ENCODE measurements at places on chromosomes 2 and 18. TPM values are rescaled to one million over a fixed set of nuclear protein-coding genes. Genes with fewer than 3 reads are reported as not detected.

DNA sequence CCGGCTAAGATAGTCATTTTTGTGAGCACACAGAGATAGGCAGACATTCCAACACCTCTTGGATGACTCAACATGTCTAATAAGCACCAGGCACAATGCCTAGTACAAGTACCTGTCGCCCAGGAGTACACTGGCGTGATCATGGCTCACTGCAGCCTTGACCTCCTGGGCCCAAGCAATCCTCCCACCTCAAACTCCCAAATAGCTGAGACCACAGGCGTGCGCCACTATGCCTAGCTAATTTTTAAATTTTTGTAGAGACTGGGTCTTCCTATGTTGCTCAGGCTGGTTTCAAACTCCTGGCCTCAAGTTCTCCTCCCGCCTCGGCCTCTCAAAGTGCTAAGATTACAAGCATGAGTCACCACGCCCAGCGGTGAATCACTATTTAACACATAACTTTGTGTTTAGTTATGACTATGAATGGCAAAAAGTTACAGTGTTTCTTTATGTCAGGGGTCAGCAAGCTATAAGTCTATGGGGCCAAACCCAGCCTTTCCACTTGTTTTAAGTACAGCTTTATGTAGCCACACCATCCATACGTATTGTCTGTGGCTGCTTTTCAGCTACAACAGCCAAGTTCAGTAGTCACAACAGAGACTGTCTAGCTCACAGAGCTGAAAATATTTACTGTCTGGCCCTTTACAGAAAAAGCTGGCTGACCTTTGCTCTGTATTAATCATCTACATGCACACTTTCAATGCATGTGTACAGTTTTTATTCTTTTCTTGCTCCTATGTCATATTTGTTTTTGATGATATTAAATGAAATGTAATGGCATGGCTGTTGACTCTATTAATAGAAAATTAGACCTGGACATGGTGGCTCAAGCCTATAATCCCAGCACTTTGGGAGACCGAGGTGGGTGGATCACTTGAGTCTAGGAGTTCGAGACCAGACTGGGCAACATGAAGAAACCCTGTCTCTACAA is 18.7 kb downstream of the ORC2 start:
- peak; percentile 18 for DNase-seq
- H3K4me1 ChIP-seq: no peaks in the 10 kb centered on the region
- no peak overlapping the region for H3K27ac ChIP-seq
- no peak overlapping the region for H3K4me3 ChIP-seq
- H3K36me3 ChIP-seq: peaks cover 50% of the 10 kb centered on the region

DNA sequence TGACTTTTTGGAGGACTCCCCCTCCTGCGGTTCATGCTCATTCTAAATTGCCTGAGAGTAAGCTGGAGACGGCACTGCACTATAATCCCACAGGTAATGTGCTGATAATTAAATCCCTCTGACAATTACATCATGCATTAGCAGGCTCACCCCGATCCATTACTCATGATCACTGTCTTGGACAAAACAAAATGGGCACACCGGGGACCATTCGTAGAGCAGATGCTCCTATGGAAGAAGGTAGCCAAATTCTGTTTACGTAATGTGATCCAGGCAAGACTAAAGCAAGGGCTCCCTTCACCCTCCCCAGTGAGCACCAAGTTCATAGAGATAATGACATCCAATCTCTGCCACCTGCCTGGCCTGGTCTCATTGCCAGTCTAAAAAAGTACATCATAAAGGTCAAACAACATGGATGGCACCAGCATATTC is 657.1 kb upstream of the SOX11 start:
- H3K4me3 ChIP-seq: no peak overlapping the region
- DNase-seq: no peak
- no peaks in the 10 kb centered on the region for H3K36me3 ChIP-seq
- H3K27me3 ChIP-seq: no peaks in the 10 kb centered on the region
- H3K4me1 ChIP-seq: no peaks in the 10 kb centered on the region
- no peak overlapping the region for H3K27ac ChIP-seq

DNA sequence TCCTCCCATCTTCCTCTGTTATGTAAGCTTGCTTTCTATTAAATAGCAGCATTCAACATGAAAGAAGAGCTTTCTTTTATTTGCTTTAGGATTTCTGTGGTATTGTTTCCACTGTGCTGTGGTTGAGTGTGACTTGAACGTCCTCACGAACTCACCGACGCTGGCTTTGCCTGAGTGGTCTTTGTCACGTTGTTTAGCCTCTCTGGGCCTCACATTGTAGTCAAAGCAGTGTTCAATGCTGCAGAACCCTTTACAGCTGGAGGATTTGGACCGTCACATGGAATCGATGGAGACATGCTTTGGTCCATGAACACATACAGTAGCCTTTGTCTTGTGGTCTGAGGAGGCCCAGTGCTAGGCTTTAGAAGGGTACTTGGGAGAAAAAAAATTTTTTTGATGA is 66.3 kb downstream of the TANC1 start:
- peaks cover 8% of the 10 kb centered on the region for H3K4me1 ChIP-seq
- no peaks in the 10 kb centered on the region for H3K27me3 ChIP-seq
- DNase-seq: no peak
- no peaks in the 10 kb centered on the region for H3K36me3 ChIP-seq
- H3K4me3 ChIP-seq: no peak overlapping the region

DNA sequence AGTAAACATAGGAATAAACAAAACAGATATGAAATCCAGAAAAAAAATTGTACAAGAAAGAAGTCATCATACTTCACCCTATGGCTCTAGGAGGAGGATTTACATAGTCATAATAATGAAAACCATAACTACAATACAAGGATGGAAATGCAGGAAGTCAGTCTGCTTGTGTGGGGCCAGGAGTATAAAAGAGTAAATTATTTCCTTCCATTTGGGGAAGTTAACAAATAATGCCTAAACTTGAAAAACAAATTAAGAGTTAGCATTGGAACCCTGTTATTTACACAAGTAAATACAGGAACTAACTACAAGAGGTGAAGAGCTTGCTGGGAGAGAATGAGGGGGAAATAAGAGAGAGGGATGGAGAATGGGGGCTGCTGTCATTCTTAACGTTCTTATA is 15.4 kb downstream of the TMEM163 start:
- H3K4me1 ChIP-seq: no peaks in the 10 kb centered on the region
- H3K36me3 ChIP-seq: no peaks in the 10 kb centered on the region
- no peak overlapping the region for H3K27ac ChIP-seq

DNA sequence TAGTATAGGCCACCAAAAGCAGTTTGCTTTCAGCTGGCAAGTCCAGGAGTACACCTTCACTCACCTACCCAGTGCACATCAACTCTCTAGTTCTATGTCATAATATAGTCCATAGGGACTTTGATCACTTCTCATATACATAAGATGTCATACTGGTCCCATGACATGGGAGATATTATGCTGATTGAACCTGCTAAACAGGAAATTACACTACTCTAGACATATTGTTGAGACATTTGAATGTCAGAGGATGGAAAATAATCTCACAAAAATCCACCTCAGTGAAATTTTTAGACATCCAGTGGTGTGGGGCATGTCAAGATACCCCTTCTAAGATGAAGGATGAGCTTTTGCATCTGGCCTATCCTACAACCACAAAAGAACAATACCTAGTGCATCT is 322.5 kb downstream of the EN1 start:
- no peaks in the 10 kb centered on the region for H3K27me3 ChIP-seq
- H3K4me3 ChIP-seq: no peak overlapping the region
- H3K4me1 ChIP-seq: no peaks in the 10 kb centered on the region
- no peak for DNase-seq
- no peaks in the 10 kb centered on the region for H3K36me3 ChIP-seq
- no peak overlapping the region for H3K27ac ChIP-seq

- H3K27me3 ChIP-seq: no peaks in the 10 kb centered on the region
- peaks cover 66% of the 10 kb centered on the region for H3K4me1 ChIP-seq
- peak overlapping the region; percentile 70 for H3K27ac ChIP-seq
- H3K4me3 ChIP-seq: peak overlapping the region; percentile 17
- H3K36me3 ChIP-seq: no peaks in the 10 kb centered on the region
These were observed 17.1 kb upstream of the ZNF532 start for GRCh38 chr18:58847383-58848071.

DNA sequence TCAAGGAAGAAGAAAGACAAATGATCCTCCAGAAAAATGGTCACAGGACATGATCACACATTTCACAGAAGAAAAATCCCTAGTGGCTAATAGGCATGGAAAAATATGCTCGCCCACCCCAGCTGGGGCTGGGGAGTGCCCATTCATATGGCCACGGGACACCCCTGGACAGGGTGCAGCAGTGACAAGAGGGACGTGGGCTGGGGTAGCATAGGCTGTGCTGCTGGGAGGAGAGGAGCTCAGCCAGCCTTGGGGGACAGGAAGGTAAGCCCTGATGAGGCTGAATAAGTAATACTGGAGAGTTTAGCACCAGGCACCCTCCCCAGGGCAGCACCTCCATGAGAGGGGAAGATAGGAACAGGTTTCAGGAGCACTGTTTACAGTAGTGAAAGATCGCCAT is 254.9 kb upstream of the HS6ST1 start:
- H3K27me3 ChIP-seq: no peaks in the 10 kb centered on the region
- no peak overlapping the region for H3K4me3 ChIP-seq
- H3K36me3 ChIP-seq: no peaks in the 10 kb centered on the region
- no peaks in the 10 kb centered on the region for H3K4me1 ChIP-seq
- no peak overlapping the region for H3K27ac ChIP-seq
- DNase-seq: no peak

CSRNP3 gene
- total RNA-seq: 47.7 TPM

SKA1 gene
- 37.3 TPM for total RNA-seq

SIGLEC15 gene
- total RNA-seq: 0.92 TPM

AFF3 gene
- not detected for total RNA-seq

NETO1 gene
- total RNA-seq: 12.1 TPM

ACMSD gene
- not detected for total RNA-seq

RBM43 gene
- total RNA-seq: 4.9 TPM

DSG1 gene
- not detected for total RNA-seq

EPB41L3 gene
- total RNA-seq: 0.20 TPM

EPAS1 gene
- 1.2 TPM for total RNA-seq

SPHKAP gene
- total RNA-seq: 10.3 TPM

MC2R gene
- total RNA-seq: not detected
